Activated CD4-positive, alpha-beta memory T cell treated with anti-CD3 and anti-CD28 coated beads, Interleukin-2, amount 10 ng/mL, durations not matched to agents 7 days and 5 days (primary cell): ENCODE measurements at places on chromosomes 12 and 14.
A peak's percentile ranks its signal among the peaks of the same experiment; 100 is the strongest.

GRCh38 chr14:89040080-89040459 is 215.6 kb downstream of the TTC8 start:
- DNase-seq: no peak

DNA sequence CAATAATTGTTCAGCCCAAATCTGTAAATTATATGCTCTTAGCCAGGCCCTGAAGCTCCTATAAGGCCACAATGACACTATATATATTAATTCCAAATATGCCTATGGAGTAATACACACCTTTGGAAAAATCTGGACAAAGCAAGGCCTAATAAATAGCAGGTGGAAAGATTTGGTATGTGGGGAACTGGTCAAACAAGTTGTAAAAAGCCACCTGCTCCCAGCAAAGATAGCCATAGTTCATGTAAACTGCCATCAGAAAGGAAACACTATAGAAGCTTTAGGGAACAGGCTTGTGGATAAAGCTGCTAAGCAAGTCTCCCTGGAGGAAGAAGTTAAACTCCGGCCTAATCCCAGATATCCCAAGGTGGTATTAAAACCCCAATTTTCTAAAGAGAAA is 29.7 kb downstream of the PRMT8 start:
- DNase-seq: no peak

GRCh38 chr14:92712654-92713051 is 35.8 kb downstream of the LGMN start:
- DNase-seq: no peak

- DNase-seq: peak; percentile 60
Observed at GRCh38 chr12:49358483-49359141, 8.7 kb upstream of the SPATS2 start.

DNA sequence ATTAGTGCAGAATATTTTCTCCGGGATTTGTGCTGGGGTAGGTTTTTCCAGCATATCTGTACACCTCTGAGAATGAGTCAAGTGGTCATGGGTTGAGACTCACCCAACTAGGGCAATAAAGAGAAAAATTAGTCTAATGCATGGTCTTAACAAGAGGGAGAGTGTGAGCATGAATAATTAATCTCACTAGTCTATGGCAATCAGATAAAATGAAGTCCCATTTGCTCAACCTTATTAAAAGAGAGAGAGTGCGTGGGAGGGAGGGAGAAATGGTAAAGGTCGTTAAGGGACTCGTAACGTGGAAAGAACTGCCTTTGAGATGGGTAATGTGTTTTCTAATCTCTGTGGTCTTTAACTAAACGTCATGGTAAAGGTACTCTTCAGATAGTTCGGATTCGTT is 91.6 kb downstream of the TESC start:
- DNase-seq: no peak

GRCh38 chr12:56474389-56474788 is 6.0 kb downstream of the SPRYD4 start:
- DNase-seq: no peak

GRCh38 chr14:75980856-75981255 is 939 bp downstream of the TGFB3 start:
- no peak for DNase-seq
